Ovary (tissue), 10 donors: ENCODE measurements at places on chromosomes 3 and 15.

DNA sequence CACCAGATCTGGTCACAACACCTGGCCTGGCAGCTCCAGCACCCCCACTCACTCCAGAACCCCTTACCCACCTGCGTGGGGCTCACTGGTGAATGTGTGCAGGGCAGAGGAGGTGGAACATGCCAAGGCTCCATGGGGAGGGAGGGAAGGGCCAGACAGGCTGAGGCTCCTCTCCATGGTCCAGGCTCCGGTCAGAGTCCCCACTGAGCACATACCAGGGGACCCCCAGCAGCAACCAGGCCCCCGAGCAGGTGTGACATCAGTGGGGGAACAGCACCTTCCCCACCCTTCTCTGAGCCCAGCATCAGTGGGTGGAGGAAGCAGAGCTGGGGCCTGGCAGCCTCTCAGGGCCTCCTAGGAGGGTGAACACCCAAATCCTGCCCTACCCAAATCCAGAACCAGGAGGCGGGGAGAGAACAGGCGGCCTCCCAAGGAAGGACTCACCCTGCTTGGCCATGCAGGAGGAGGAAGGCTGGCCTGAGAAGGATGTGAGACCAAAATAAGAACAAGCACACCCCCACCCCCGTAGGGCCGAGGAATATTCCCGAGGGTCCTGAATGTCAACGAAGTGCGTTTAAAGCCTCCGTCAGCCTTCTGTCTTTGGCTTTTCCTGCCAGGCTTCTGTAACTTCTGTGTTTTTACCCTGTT, 1.1 kb upstream of the GP9 start:
- DNase-seq, result no peak

DNA sequence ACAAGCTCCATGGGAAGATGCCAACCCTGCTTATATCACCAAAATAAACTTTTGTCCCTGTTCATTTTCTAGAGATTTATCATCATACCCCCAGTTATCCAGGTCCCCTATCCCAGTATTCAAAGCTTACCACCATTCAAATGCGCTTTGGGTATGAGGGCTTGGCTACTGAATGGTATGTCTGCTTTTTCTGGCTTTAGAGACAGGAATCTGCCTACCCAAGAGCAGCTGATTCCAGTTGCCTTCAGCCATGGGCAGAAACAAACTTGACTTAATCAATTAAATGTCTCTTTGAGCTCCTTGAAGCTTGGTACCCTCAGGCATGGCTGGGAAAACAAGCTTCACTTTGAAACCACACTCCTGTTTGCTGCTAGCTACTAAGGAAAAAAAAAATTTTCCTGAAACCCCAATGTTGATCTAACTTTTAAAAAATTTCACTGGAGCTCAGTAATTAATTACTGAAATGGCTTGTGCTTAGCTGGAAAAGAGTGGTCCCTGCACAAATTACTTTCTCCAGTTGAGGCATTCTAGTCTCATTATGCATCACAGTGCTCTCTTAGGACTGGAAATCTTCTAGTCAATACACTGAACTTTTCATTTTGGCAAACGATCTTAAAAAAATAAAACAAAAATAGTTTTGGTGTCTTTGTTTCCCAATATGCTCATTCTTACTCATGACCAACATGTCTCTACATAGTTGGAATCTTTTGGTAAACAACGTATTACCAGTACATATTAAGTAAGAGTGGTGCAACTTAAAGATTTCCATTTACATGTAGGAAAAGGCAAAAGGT, 242.8 kb downstream of the DTWD1 start:
- no peak for DNase-seq

- DNase-seq, result no peak
These were observed 19.1 kb downstream of the GPR160 start for GRCh38 chr3:170056710-170057454.

GRCh38 chr15:100602823-100603393, 519 bp downstream of the ASB7 start:
- DNase-seq, result no peak

- no peak for DNase-seq
These were observed 352.4 kb upstream of the ZNF385D start for GRCh38 chr3:22103423-22103822.

DNA sequence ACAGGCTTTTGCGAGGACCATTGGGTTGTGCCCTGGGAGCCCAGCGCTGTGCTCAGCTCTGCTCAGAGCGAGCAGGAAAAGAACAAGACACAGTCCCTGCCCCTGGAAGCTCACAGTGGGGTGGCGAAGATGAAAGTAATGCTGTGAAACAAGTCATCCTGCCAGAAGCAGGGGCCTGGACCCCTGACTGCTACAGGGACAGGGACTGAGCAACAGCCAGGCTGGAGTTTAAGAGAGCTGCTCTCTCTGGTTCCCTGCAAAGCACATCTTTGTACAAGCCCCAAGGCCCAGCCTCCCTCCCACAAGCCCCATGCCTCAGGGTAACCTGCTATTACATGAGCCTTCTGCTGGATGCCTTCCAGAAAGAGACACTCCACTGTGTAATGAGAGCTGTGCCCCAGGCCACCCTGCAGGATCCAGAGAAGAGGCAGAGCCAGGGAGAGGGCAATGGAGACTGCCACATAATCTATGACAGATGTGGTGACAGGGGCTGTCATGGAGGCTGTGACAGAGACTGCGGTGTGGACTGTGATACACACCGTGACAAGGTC, 7.1 kb upstream of the HCN4 start:
- DNase-seq, result no peak

GRCh38 chr3:17806876-17807275, 64.4 kb upstream of the TBC1D5 start:
- no peak for DNase-seq

DNA sequence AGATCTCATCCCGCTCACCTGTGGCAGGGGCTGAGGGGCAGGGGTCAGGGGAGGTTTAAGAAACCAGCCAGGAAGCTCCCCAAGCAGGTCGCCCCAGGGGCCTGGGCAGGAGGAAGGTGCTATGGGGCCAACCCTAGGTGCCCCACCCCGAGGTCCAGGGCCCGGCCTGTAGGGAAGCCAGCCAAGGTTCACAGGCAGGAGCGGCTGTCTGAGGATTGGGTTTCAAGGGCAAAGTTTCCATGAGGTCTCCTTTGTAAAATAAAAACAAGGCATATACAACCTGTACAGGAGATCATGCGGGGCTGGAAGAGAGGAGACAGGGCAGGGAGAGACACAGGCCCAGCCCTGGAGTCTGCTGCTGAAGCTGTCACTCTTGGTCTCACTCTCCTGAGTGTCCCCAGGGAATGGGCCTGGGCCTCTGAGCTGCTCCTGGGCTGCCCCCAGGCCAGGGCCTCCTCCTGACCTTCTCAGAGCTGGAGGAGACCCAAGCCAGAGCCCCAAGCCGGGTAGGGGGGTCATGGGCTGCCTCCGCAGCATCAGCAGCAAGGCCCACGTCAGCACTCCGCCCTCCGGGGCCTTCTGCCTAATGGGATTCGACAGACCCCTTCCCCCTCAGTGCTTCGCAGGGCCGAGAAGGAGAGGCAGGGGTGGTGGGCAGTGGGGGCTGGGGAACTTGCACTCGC, 5.5 kb downstream of the CPLX3 start:
- DNase-seq, result no peak
